ENCODE measurements at places on chromosomes 6 and 20.

- H3K27ac ChIP-seq: no peak overlapping the region
- no peaks in the 10 kb centered on the region for H3K36me3 ChIP-seq
- no peak for DNase-seq
- no peaks in the 10 kb centered on the region for H3K27me3 ChIP-seq
- H3K4me1 ChIP-seq: no peaks in the 10 kb centered on the region
- no peak overlapping the region for H3K4me3 ChIP-seq
These were observed 128.2 kb downstream of the BANF2 start for GRCh38 chr20:17827759-17828559.

- no peak for DNase-seq
- H3K4me1 ChIP-seq: no peaks in the 10 kb centered on the region
- H3K27ac ChIP-seq: no peak overlapping the region
These were observed 123.0 kb downstream of the SASH1 start for GRCh38 chr6:148465670-148466069.

DNA sequence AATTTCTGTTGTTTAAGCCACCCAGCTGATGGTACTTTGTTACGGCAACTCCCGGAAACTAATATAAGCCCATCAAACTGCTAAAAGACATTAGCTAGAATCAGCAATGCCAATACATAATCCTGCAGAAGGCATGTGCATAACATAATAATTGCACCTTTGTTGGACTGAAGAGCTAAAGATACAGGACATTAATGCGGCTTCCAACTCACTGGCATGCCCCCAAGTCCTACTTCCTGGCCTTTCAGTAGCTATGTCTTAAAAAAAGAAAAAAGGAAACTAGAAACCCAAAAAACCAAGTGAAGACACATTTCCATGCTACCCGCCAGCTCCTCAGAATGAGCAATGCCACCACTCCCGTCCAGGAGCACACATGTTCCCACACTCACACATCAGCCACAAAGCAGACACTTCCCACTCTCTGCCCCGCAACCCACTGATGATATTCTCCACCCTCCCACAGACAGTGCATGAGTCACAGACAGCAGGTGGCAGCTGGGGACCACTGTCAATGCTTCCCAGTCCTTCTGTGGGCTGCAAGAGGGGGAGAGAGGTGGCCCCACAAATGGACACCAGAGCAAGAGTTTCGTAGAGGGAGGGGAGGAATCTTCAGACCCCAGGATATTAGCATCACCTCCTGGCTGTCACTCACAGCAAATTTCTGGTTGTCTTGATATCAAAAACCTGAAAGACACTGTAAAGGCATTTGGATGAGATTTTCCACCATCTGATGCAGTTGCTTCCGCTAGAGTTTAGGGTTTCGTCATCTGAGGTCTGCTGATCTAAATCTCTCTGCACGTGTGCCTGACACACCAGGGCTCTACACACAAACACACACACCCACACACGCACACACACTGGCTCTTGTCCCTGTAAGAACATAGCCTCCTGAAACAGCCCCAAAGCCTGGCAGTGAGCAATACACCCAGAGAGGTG, 32.8 kb downstream of the GFOD1 start:
- peak overlapping the region; percentile 80 for H3K4me3 ChIP-seq
- DNase-seq: peak; percentile 61
- H3K36me3 ChIP-seq: peaks cover 7% of the 10 kb centered on the region
- peak overlapping the region; percentile 97 for H3K27ac ChIP-seq
- peaks cover 31% of the 10 kb centered on the region for H3K4me1 ChIP-seq
- no peaks in the 10 kb centered on the region for H3K27me3 ChIP-seq

- DNase-seq: no peak
- H3K27me3 ChIP-seq: no peaks in the 10 kb centered on the region
- H3K4me1 ChIP-seq: no peaks in the 10 kb centered on the region
- no peaks in the 10 kb centered on the region for H3K36me3 ChIP-seq
- no peak overlapping the region for H3K27ac ChIP-seq
- no peak overlapping the region for H3K4me3 ChIP-seq
These were observed 670.8 kb downstream of the PRKN start for GRCh38 chr6:162056745-162057144.

DNA sequence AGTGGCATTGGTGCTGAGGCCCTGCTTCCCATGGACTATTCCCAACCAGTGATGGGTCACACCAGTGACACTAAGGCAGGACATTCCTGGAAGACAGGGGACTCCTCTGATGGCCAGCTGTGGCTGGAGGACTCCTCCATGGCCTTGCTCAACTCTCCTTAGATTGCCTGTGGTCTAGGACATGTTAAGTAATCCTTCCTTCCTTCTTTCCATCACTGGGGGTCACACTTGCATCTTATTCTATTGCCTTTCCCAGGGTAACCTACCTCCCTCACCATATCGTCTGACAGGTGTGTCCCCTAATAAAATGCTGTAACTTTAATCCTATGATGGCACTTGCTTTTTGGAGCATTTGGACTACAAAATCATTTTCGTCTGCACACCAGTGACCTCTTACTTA, 24.5 kb upstream of the HLA-A start:
- no peaks in the 10 kb centered on the region for H3K4me1 ChIP-seq
- no peak for DNase-seq
- no peak overlapping the region for H3K4me3 ChIP-seq

DNA sequence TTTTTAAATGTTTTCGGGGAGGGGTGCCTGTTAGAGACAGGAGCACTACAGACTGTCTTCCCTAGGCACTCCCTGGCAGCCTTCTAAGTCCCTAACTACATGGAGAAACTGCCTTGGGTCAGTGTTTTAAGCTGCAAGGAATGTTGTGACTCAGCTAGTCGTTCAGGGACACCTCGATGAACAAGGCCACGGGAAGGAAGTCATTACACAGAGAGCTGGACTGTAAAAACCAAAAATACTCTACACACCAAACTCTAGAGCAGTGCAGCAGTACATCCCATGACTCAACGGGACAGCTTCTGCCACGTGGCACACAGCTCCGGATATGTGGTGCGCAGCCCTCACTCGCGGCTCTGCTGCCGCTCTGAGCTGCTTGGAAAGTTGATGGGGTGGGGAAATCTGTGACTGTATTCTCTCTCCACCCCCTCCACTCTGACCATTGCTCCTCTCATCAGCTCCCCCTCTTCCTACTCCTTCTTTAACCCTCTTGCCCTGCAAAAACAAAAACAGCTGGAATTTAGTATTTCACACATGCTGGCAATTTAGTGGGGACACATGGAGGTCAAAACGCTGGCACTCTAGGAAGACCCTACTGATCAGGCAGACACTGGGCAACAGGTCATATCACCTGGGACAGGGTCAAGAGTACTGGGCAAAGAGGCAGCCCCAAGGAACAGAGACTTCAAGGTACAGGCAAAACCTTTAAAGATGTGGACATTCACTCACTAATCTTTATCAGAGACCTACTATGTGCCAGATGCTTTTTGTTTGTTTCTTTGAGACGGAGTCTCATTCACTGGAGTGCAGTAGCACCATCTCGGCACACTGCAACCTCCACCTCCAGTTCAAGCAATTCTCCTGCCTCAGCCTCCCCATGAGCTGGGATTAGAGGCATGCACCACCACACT, 10.9 kb upstream of the LPIN3 start:
- peak; percentile 21 for DNase-seq
- no peaks in the 10 kb centered on the region for H3K27me3 ChIP-seq
- H3K4me1 ChIP-seq: peaks cover 8% of the 10 kb centered on the region
- H3K36me3 ChIP-seq: no peaks in the 10 kb centered on the region
- H3K4me3 ChIP-seq: no peak overlapping the region

GRCh38 chr6:8047541-8048292, 16.5 kb downstream of the BLOC1S5 start:
- H3K4me1 ChIP-seq: peaks cover 11% of the 10 kb centered on the region
- peaks cover 13% of the 10 kb centered on the region for H3K36me3 ChIP-seq
- H3K27me3 ChIP-seq: no peaks in the 10 kb centered on the region
- H3K4me3 ChIP-seq: no peak overlapping the region

- no peak overlapping the region for H3K27ac ChIP-seq
- DNase-seq: no peak
- H3K4me1 ChIP-seq: peaks cover 3% of the 10 kb centered on the region
- H3K36me3 ChIP-seq: no peaks in the 10 kb centered on the region
- no peak overlapping the region for H3K4me3 ChIP-seq
- H3K27me3 ChIP-seq: no peaks in the 10 kb centered on the region
These were observed 233.3 kb upstream of the RUNX2 start for GRCh38 chr6:45094831-45095230.

DNA sequence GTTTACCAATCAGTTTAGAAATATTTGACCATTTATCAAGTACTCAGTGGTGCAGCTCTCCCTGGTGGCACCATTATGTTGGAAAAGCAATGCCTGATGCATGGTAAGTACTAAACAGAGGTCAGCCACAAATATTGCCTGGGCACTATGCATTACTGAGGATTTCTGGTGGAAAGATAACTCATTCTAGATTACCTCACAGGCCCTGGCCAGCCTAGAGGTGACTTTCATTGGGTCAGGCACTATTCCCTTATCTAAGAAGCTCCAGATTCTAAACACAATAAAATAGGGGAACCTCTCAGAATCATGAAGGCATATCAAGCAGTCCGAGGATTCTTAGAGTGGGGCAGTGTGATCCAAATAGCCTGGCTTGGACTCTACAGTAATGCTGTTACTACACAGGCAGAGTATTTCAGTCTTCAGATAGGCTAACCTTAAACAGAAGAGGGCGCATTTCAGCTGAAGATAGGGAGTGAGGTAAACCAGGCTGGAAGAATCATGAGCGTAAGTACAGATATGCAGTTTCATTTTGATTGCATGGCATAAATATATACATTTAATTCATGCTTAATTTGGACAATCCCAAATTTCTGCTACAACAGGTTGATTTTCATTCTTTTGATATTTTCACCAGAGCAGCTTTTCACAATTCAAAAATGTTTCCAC, 12.1 kb downstream of the LGSN start:
- no peak for DNase-seq
- no peaks in the 10 kb centered on the region for H3K4me1 ChIP-seq
- no peaks in the 10 kb centered on the region for H3K27me3 ChIP-seq
- H3K36me3 ChIP-seq: no peaks in the 10 kb centered on the region
- H3K4me3 ChIP-seq: no peak overlapping the region
- H3K27ac ChIP-seq: no peak overlapping the region

DNA sequence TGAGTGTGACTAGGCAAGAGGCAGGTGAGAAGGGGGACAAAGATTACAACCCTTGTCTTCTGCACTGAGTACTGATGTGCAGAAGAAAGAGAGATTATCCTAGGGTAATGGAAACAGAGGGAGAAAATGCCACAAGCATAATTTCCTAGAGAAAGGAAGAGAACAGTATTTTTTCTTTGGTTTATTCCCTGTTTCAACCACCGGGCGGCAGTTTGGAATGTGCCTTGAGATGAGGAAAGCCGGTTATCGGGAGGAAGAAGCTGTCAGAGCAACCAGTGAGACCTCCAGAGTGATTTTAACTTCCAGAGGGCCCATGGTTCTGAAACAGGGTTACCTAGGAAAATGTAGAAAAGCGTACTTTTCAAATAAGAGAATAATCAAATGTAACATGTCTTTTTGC, 121.4 kb downstream of the REV3L start:
- H3K27me3 ChIP-seq: no peaks in the 10 kb centered on the region
- no peaks in the 10 kb centered on the region for H3K4me1 ChIP-seq
- DNase-seq: no peak

DNA sequence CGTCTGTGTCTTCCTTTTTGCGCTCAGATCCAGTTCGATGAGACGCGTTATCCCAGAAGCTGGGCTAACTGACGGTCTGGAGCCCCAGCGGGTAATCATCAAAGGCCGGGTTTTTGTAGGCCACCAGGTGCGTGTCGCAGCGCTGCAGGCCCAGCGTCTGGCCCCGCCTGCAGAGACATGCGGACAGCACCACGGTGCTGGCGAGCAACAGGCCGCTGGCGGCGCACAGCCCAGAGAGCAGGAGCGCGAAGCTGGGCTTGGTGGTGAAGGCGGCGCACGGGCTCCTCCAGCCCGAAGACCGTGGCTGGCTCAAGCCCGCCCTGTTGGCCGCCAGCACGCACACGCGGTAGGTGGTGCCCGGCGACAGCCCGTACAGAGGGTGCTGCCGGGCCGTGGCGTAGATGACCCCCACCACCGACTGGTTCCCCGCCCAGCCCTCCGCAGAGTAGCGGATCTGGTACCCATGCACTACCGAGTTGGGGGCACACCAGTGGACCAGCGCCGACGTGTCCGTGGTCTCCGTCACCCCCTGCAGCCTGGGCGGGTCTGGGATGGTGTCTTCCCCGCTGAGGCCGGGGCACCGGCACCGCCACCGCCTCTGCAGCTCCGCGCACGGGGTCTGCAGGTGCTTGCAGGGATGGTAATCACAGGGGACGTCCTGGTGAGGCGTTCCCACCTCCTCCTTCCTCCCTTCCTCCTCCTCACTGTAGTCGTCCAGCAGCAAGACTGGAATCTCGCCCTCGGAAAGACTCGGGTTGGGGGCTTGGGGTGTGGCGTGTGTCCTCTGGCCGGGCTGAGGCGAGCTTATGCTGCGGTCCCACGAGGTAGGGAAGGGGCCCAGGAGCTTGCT, 12.7 kb downstream of the LRRN4 start:
- no peak for DNase-seq
- H3K4me3 ChIP-seq: no peak overlapping the region
- no peaks in the 10 kb centered on the region for H3K4me1 ChIP-seq
- H3K27ac ChIP-seq: no peak overlapping the region
- peaks cover 44% of the 10 kb centered on the region for H3K36me3 ChIP-seq

DNA sequence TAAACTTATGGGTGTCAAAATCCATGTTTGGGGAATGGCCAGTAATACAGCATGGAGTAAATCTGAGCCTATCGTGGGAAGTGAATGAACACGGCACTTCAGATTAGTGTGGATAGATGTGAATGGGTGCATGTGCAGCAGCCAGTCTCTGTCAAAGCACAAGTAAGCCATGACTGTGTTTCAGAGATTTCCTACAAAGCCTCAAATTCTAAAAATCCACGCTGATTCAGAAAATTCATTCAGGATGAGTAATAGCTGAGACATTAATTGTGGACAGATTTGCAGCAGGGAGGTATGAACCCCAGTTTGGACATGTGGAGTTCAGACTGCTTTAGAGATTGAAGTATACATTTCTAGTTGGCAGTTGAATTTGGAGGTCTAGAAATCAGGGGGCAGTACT, 115.1 kb downstream of the QKI start:
- H3K27ac ChIP-seq: no peak overlapping the region
- peaks cover 33% of the 10 kb centered on the region for H3K4me1 ChIP-seq
- no peaks in the 10 kb centered on the region for H3K27me3 ChIP-seq

DNA sequence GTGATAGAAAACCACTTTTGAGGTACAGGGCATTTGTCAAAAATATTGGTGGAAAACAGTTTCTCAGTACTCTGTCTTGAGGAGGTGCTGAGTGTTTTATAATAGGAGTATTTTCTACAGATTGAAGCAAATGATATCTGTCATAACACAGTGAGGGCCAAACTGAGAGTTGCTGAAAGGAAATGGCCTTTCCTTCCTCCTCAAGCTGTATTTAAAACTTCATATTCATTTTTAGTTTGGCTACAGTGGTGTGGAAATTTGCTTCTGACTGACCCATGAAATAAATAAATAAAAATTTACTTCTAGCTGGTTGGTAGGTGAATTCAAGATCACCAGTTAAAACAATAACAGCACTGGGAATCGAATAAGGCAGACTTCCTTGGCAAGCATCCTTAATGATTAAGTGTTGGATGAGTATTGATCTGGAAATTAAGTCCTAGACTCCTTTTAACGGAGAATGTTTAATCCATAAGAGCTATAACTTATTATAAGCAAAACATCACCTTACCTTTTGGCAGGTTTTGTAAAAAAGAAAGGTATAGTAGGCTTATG, 828.6 kb upstream of the CITED2 start:
- no peaks in the 10 kb centered on the region for H3K36me3 ChIP-seq
- H3K4me1 ChIP-seq: no peaks in the 10 kb centered on the region
- H3K4me3 ChIP-seq: no peak overlapping the region
- DNase-seq: no peak
- no peak overlapping the region for H3K27ac ChIP-seq

- no peaks in the 10 kb centered on the region for H3K36me3 ChIP-seq
- H3K27ac ChIP-seq: peak overlapping the region; percentile 86
- peak overlapping the region; percentile 62 for H3K4me3 ChIP-seq
- no peaks in the 10 kb centered on the region for H3K27me3 ChIP-seq
- peak; percentile 57 for DNase-seq
- H3K4me1 ChIP-seq: peaks cover 16% of the 10 kb centered on the region
These were observed 219.3 kb downstream of the ARHGAP18 start for GRCh38 chr6:129490521-129491255.
